ENCODE measurements at places on chromosomes 5 and 9.

- peak; percentile 29 for DNase-seq
Observed at GRCh38 chr9:136960212-136960937, 8.3 kb downstream of the LCN12 start.

GRCh38 chr9:79020276-79020675 lies 551.5 kb upstream of the TLE4 start:
- DNase-seq, result no peak

DNA sequence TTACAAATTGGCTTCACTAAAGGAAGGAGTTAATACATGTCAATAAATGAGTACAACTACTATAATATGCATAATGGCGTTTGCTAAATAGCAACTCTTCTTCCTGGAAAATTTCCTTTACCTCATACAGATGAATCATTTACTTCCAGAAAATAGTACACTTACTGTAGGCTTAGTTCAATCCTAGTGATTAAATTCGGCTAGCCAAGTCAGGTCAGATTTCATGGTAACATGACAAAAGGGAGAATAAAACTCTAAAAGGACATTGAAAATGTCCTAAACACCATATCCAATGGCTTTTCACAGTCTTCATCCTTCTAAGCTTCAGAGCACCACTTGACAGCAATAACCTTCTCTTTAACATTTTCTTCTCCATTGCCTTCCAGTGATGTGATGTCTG lies 42.1 kb upstream of the ZFAND5 start:
- no peak for DNase-seq

- no peak for DNase-seq
Observed at GRCh38 chr5:34789021-34789531, 49.9 kb upstream of the TTC23L start.

GRCh38 chr9:89469003-89469402 lies 28.9 kb downstream of the SEMA4D start:
- DNase-seq, result no peak

DNA sequence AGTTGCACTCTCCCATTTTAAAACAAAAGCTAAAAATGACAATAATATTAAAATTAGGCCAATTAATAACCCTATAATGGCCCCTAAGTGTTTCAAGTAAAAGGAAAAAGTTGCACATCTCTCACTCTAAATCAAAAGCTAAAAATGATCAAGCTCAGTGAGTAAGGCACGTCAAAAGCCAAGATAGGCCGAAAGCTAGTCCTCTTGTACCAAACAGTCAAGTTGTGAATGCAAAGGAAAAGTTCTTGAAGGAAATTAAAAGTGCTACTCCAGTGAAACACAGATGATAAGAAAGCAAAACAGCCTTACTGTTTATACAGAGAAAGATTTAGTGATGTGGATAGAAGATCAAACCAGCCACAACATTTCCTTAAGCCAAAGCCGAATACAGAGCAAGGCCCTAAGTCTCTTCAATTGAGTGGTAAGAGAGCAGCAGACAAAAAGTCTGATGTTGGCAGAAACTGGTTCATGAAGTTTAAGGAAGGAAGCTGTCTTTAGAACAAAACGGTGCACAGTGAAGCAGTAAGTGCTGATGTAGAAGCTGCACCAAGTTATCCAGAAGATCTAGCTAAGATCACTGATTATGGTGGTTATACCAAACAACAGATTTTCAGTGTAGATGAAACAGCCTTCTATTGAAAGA lies 144.1 kb upstream of the ACOT12 start:
- no peak for DNase-seq

GRCh38 chr9:105269593-105269992 lies 25.1 kb downstream of the SLC44A1 start:
- DNase-seq, result no peak

- no peak for DNase-seq
Observed at GRCh38 chr5:55821731-55822512, 29.2 kb upstream of the IL31RA start.

DNA sequence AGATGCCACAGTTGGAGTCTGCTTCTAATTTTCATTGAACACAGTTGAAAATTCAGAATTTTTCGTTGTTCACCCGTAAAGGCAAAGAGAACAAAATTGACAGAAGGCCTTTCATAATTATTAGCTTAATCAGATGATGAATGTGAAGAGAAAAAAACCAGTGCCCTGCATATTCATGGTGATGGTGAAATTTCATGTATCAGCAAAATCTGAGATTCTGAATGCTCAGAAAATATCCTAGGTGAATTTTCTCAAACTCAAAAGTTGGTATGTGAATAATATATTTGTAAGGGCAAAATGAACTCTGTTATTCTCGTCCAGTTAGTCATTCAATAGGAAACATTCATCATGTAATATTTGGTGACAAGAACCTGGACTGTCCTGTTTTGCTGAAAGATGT lies 135.9 kb upstream of the DHFR start:
- DNase-seq, result no peak

DNA sequence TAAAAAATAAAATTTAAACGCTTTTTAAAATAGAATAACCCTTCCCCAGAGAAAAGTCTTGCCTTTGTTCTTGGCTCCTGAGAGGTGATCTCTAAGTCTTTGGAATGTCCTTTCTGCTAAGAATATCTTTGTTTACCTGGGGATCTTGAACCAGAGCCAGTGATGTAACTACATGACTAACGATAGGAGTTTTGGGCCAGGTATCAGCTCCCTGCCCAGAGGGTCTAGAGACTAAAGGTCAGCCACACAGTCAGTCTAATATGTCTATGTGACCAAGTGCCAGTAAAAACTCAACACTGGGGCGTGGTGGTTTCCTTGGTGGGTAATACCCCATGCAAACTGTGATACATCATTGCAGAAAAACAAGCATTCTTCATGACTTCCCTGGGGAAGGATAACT lies 1351.9 kb upstream of the C9orf72 start:
- DNase-seq, result no peak

DNA sequence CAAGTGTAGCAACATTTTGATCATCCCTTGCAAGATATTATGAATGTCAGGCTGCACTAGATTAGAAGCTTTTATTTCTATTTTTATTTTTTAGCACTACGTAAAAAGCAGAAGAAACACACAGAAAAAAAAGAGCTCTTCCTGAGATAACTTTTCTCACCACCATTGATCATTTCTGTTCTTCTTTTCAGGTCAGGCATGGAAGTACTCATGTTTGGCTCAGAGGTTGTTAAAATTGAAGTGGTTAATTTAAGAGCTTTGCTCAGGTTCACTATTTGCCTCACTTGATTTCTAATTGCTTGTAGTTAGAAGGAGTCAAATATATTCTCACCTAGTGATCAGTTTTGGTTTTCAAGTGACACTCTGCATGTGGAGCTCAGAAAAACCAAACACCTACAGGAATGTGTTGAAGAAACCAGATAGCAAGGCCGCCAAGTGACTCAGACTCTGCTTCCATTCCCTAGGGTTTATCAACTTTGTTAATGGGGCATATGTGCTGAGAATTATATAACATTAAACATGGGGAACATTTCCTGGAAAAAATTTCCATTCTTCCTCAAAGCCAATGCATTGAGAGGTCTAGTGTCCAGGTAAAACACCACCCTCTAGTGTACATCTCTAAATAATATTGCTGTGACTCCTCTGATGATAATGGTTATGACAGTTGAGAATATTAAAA lies 679.8 kb downstream of the CETN3 start:
- DNase-seq, result no peak

GRCh38 chr5:95631991-95632675 lies 12.2 kb downstream of the GPR150 start:
- DNase-seq, result no peak

GRCh38 chr9:116355153-116355921 lies 201.7 kb downstream of the PAPPA start:
- DNase-seq, result no peak

DNA sequence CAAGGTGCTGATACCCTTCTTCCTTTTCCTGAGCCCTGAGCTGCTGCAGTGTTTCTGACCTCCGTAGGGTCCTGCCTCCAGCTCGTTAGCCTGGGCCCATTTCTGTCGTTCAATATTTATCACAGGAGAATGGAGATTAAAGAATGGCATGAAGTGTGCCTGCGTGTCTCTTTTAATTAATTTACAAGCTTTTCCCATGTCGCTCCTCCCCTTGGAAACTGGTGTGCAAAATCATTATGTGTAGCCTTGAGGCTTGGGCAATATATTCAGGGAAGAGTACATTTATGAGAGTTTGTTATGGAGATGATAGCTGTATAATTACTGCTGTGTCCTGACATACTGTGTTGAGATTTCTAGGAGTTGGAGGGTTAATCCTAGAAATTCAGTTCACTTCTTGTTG lies 99.7 kb downstream of the PCSK5 start:
- DNase-seq, result no peak

DNA sequence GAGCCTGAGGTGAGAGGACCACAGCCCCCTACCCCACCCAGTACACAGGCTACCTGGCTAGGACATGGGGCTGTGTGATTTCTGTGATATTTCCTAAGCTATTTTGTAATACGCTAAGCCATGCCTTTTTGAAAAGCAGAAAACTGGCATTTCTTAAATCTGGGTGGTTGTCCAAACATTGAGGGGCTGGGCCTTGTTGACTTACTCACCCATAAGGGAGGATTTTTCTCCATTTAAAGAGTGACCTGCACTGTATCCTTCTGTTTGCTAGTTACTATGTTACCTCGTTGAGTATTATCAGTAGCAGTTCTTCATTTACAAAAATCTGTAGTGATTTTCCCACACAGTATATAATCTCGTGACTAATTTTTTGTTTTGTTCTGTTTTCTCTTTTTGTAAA lies 117.5 kb upstream of the OTULINL start:
- DNase-seq, result no peak

DNA sequence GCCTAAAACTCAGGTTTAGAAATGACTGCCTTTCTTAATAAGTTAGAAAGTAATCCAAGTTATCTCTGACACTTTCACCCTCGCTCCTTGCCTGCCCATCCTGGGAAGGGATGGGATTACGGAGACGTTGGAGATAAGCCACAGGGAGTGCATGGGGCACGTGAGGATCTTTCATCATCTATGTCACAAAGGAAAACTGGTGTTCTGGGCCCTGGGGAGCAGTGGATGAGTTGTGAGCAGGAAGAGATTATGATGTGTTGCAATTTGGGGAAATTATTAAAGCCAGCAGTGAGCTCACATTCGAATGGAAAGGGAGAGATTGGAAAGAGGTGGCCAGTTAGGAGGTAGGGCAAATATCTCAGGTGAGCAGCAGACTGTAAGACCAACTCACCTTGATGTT lies 12.8 kb downstream of the AFAP1L1 start:
- no peak for DNase-seq

DNA sequence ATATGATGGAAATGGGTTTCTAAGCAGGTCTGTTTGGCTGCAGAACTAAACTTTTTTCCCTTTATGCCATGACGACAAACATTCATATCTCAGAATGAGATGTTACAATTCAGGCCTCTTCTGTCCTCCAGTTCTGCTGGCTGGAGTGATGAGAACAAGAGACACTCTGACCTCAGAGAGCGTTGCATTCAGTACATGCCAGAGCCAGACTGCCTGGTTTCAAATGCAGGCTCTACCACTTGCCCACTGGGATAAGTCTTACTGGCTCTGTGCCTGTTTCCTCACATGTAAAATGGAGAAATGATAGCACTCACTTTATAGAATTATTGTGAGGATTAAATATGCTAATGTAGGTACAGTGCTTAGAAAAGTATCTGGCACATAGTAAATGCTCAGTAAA lies 24.8 kb upstream of the TOMM5 start:
- DNase-seq, result no peak

- no peak for DNase-seq
Observed at GRCh38 chr9:69876981-69877380, 56.4 kb downstream of the CFAP95 start.

DNA sequence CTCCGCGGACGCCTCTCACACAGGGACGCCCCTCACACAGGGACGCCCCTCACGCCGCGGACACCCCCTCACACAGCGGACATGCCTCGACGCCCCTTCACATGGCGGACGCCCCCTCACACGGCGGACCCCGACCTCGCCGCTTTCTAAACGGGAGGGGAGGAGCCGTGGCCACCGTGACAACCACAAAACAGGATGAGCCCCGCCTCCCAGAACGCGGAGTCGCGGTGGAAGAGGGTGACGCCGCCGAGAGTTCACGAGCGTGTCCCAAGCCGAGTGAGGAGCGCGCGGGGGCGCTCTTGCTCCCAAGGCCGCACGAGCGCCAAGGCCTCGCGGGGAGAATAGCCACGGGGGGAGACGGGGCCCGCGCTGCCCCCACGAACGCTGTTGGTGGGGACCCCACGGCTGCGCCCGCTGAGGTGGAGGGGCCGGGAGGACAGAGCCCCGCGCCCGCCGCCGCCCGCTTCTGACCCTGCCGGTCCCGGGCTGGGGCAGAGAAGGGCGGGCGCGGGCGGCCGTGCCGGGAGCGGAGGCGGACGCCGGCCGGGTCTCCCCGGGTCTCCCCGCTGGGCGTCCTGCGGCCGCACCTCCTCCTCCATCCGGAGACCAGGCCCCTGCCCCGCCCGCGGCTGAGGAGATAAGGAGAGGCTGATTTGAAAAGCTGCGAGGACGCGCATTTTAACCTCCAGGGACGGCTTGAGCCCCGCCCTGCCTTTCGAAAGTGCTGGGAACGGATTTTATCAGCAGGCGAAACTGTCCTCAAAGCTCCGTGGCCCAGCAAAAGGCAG lies 3.9 kb upstream of the NKD2 start:
- DNase-seq, result no peak

DNA sequence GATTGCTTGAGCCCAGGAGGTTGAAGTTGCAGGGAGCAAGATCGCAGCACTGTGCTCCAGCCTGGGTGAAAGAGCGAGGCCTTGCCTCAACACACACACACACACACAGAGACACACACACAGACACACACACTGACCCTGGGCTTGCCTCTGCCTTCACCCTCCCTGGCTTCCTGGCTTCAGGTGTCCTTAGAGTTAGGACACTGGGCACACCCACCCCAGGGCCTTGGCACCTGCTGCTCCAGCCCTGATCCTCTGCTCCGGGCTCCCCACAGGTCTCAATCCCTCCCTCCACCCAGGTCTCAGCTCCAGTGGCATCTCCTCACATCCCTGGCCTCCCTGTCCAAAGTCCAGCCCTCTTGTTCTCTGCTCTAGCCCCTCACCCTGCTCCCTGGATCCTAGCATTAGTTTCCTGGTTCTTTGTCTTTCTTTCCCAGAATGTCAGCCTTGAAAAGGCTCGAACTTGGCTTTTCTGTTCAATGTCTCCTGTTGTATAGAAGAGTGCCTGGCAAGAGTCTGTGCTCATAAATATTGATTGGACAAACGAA lies 212.9 kb downstream of the C9orf50 start:
- no peak for DNase-seq

DNA sequence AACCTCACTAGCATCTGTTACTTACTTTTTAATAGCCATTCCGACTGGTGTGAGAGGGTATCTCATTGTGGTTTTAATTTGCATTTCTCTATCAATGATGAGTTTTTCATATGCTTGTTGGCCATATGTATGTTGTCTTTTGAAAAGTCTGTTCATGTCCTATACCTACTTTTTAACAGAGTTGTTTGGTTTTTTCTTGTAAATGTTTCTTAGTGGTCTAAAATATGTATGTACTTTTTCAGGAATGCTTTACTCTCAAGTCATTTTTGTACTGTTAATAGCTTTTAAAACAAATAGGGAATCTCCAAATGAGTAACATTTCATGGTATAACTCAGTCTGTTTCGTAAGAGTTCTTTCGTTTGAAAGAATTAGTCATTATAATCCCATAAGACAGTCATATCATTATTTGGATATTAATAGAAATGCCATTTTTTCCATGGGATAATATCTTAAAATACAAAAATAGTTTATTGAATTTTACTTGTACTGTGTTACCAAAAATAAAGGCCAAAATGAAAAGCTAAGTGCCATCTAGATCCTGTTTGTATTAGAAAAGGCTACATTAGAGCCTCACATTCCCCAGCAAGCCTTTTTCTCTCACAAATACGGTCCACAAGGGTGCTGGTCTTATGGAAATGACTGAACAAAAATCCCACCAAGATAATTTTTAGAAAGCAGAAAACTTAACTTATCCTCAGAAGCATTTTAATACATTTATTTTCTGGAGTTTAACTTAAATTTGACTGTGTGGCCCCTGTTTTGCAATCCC lies 247.7 kb downstream of the PJA2 start:
- no peak for DNase-seq
